ENCODE measurements at places on chromosomes 1 and 21. TPM values are rescaled to one million over a fixed set of nuclear protein-coding genes. Genes with fewer than 3 reads are reported as not detected.
A peak's percentile ranks its signal among the peaks of the same experiment; 100 is the strongest.

The LRRC3 gene
- 3.4 TPM for total RNA-seq

The PDPN gene
- not detected for total RNA-seq

The IL19 gene
- not detected for total RNA-seq

The SH2D5 gene
- total RNA-seq = not detected

GRCh38 chr1:243562473-243562872 lies 287.6 kb downstream of the AKT3 start:
- no peak for DNase-seq
- H3K27ac ChIP-seq = no peak overlapping the region

- H3K27me3 ChIP-seq = no peaks in the 10 kb centered on the region
- H3K27ac ChIP-seq = no peak overlapping the region
- H3K4me1 ChIP-seq = peaks cover 45% of the 10 kb centered on the region
- H3K36me3 ChIP-seq = peaks cover 40% of the 10 kb centered on the region
- H3K4me3 ChIP-seq = no peak overlapping the region
- DNase-seq = no peak
Observed at GRCh38 chr1:28751315-28752060, 14.7 kb downstream of the YTHDF2 start.

DNA sequence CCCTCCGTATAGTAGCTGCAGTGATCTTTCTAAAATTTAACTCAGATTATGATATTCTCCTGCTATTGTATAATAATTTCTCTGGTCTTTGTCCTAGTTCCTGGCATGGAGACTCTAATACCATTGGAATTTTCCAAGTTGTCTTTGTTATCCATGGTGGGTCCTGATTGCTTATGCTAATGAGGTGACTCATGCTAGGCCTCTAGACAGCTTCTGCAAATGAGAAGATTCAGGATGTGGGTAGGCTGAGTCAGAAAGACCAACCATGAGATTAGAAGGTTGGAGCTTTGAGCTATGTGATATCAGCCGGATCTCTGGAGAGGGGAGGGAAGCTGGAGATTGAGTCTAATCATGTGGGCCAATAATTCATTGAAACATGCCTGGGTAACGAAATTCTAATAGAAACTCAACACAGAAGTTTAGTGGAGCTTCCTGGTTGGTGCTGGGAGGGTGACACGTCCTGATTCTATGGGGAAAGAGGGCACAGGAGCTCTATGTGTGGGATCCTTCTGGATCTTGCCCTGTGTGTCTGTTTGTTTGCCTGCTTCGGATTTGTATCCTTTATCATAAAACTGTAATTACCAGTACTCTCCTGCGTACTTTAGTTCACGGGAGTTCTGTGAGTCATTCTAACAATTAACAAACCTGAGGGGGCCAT lies 73.2 kb upstream of the CNIH3 start:
- H3K4me3 ChIP-seq = no peak overlapping the region
- peak; percentile 57 for DNase-seq
- peaks cover 9% of the 10 kb centered on the region for H3K27me3 ChIP-seq
- H3K36me3 ChIP-seq = no peaks in the 10 kb centered on the region

DNA sequence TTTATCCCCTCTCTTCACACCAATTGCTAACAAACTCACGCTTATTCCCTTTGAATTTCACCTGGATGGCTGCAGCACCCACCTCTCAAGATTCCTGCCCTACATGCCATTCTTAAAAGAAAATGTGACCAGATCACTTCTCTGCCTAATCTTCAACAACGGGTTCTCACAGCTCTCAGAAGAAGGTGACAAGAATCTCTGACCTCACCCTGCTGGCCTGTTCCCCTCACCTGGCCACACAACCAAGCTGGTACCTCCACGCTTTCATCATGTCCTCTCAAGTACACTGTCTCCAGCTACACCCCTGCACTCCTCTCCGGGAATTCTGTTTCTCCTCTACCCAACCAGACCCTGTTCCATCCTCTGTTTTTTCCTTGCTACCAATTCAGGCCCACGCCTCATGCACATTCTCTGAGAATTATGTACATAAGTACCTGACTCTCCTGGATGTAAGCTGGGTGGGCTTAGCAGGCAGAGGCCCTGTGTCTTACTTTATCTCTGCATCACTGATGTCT lies 5.9 kb upstream of the LSS start:
- peaks cover 67% of the 10 kb centered on the region for H3K36me3 ChIP-seq
- peaks cover 40% of the 10 kb centered on the region for H3K4me1 ChIP-seq
- no peak overlapping the region for H3K4me3 ChIP-seq
- H3K27ac ChIP-seq = peak overlapping the region; percentile 46
- DNase-seq = no peak

- peaks cover 11% of the 10 kb centered on the region for H3K4me1 ChIP-seq
- H3K27ac ChIP-seq = no peak overlapping the region
- DNase-seq = no peak
- H3K4me3 ChIP-seq = no peak overlapping the region
- no peaks in the 10 kb centered on the region for H3K36me3 ChIP-seq
Observed at GRCh38 chr1:232450615-232451014, 179.3 kb downstream of the SIPA1L2 start.

DNA sequence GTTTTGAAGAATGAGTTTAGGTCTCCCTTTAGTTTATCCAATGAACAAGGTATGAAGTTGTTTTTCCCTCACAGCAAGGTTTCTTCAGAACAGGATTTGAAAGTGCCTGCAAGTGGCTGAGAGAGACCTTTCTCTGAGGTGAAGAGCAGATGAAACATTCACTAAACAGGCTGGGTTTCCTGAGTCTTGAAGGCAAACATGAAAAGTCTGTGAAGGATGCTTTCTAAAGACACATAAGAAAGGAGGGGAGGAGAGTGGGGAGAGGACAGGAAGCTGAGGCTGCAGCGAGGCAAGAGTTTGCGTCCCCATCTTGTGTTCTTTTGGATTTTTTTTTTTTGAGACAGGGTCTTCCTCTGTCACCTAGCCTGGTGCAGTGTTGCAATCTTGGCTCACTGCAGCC lies 95.7 kb upstream of the SIM2 start:
- DNase-seq = no peak
- peaks cover 9% of the 10 kb centered on the region for H3K4me1 ChIP-seq
- no peaks in the 10 kb centered on the region for H3K27me3 ChIP-seq
- no peaks in the 10 kb centered on the region for H3K36me3 ChIP-seq
- peak overlapping the region; percentile 26 for H3K27ac ChIP-seq
- no peak overlapping the region for H3K4me3 ChIP-seq

DNA sequence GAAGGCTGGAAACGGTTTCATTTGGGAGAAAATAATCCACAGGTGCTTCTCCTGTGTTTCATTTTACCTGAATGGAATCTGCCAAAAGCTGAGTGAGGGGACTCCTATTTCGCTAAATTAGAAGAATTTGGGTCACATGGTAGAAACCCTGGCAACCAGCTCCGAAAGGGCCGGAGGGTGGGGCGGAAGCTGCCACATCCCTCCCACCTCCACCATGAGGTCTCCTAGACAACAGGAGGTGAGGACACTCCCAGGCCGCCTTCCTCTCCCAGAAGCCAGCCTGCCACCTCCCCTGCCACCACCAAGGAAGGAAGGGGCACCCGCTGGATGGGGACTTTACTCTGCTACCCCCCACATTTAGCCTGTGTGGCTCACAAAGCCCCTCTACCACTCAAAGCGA lies 199.9 kb upstream of the ZC3H12A start:
- H3K4me1 ChIP-seq = no peaks in the 10 kb centered on the region
- no peaks in the 10 kb centered on the region for H3K36me3 ChIP-seq
- H3K4me3 ChIP-seq = no peak overlapping the region
- no peak overlapping the region for H3K27ac ChIP-seq

GRCh38 chr1:78681265-78681664 lies 31.6 kb downstream of the IFI44 start:
- H3K4me3 ChIP-seq = no peak overlapping the region
- H3K4me1 ChIP-seq = peaks cover 31% of the 10 kb centered on the region
- peaks cover 14% of the 10 kb centered on the region for H3K36me3 ChIP-seq
- DNase-seq = no peak
- peaks cover 26% of the 10 kb centered on the region for H3K27me3 ChIP-seq
- no peak overlapping the region for H3K27ac ChIP-seq

DNA sequence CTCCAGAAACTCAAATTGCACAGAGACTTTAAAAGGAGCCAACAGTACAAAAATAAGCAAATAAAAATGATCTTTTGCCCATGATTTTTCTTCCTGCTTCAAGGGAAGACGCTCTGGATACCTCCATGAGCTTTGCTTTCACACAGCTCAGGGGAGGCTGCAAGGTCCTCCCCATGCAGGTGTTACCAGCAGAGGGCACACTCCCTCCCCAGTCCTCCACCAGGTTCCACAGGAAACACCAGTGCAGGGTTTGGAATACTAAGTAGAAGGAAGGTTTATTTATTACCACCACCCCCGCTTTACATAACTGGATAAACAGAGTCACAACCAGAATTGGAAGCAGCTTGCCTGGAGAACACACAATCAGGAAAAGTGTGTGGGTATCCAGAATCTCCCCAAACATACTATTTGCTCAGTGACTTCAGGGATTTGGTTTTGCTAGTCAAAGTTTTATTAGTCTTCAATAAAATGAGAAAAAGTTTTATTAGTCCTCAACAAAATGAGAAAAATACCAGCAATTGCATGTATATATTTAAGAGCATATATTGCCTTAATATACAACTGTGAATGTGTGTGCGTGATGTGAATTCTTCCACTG lies 37.3 kb downstream of the HSD3B1 start:
- no peak overlapping the region for H3K4me3 ChIP-seq
- H3K36me3 ChIP-seq = no peaks in the 10 kb centered on the region
- H3K27me3 ChIP-seq = peaks cover 11% of the 10 kb centered on the region
- no peaks in the 10 kb centered on the region for H3K4me1 ChIP-seq
- H3K27ac ChIP-seq = no peak overlapping the region
- no peak for DNase-seq

DNA sequence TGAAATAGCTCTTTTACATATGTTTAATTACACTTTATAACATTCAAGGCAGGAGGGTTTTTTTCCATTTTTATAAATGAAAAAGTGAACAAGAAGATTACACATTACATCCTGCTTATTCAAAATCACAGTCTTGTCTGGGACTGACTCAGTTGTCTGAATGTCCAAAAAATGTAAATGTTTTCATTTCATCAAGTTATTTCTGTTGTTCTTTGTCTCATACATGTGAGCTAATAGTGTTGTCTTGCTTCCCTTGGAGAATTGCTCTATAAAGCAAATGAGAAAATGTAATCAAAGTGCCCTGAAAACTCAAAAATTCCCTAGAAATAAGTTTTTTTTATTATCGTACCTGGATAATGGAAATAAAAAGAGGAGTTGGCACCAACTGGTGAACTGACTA lies 242.9 kb downstream of the GRIK1 start:
- no peak overlapping the region for H3K27ac ChIP-seq
- no peak overlapping the region for H3K4me3 ChIP-seq
- DNase-seq = no peak
- H3K36me3 ChIP-seq = no peaks in the 10 kb centered on the region
- no peaks in the 10 kb centered on the region for H3K27me3 ChIP-seq
- peaks cover 9% of the 10 kb centered on the region for H3K4me1 ChIP-seq

DNA sequence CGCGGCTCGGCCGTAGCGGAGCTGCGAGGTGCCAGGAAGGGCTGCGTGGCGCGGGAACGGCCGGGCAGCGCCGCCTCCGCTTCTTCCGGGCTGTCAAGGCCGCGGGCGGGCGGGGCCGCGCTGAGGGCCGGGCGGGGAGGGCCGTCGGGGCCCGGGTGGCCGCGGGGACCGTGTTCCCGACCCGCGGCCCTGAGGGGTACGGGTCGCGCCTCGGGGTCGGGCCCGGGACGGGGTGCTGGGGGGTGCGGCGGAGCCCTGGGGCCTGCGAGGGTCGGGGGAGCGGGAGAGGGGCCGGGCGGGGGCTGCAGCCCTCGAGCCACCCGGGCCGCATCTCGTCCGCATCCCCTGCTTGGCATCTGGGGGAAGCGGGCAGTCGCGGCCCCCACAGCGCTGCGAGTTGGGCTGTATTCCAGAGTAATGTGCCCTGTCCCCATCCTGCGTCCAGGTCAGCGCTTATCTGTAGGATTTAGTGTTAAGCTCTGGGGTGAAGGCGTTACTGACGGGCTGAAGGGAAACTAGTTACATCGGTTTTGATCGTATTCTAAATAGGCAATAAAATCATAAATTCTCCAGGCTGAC lies 379 bp downstream of the RER1 start:
- no peak for DNase-seq
- no peaks in the 10 kb centered on the region for H3K27me3 ChIP-seq
- H3K4me1 ChIP-seq = peaks cover 45% of the 10 kb centered on the region
- H3K4me3 ChIP-seq = peak overlapping the region; percentile 92

DNA sequence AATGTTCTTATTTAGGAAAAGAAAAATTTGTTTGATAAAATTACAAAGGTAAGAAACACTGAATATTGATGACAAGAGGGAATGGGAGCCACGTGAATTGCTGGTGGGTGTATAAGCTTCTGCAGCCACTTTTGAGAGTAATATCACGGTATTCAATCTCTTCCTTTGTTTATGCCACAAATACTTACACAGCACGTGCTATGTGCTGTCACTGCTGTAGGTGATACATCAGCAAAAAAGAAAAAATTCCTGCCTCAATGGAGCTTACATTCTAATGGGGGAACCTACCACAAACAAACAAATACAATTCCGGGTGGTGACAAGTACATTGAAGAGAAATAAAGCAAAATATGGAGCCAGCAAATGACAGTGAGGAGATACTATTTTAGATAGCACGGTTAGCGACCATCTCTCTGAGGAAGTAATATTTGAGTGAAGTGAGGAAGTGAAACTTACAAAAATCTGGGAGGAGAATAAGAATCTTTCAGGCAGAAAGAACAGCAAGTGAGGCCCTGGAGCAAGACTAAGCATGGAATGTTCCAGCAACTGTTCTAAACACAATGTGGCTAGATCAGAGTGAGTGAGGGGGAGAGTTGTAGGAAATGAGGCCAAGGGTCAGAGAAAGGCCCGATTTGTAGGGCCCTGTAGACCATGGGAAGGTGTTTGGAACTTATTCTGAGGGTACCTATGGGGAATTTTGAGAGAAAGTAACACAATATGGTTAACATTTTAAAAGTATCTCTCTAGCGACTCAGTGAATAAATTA lies 2.6 kb upstream of the FCRLB start:
- H3K27ac ChIP-seq = peak overlapping the region; percentile 14
- no peak for DNase-seq
- H3K4me3 ChIP-seq = no peak overlapping the region
- no peaks in the 10 kb centered on the region for H3K36me3 ChIP-seq

- H3K27ac ChIP-seq = no peak overlapping the region
- no peaks in the 10 kb centered on the region for H3K27me3 ChIP-seq
- H3K4me3 ChIP-seq = no peak overlapping the region
- no peak for DNase-seq
- H3K36me3 ChIP-seq = no peaks in the 10 kb centered on the region
Observed at GRCh38 chr1:68320349-68320748, 88.0 kb upstream of the WLS start.

Data from activated CD8-positive, alpha-beta T cell treated with anti-CD3 and anti-CD28 coated beads, Interleukin-2, amount 10 ng/mL, durations not matched to agents 7 days and 5 days (primary cell).